ENCODE measurements at places on chromosomes 11 and 22.

DNA sequence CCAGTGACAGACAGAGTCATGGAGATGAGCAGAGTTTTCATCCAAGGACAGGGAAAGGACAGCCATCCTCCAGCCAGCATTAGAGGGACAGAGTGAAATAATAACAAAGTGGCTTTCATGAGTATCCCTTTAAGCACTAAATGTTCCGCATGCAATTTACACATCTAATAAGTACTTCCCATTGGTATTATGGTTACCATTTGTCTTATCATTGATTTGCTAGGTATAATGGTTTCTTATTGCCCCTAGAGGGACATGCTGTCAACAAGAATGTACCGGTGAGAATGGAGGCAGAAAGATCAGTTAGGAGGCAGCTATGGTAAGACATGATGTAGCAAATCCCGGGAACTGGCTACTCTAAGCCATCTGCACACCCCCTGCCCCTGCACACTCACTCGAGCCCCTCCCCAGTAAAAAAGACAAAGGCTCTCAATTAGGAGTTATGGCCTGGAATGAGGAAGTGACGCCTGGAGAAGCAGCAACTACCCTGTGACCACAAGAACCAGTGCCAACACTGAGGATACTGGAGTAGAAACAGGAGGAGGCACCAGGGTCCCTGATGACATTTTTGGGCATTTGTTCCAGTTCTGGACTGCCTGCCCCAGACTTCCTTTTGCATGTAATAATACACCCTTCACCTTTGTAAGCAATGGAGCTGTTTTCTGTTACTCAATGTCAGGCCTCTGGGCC is 30.2 kb upstream of the HMGXB4 start:
- DNase-seq, result no peak

DNA sequence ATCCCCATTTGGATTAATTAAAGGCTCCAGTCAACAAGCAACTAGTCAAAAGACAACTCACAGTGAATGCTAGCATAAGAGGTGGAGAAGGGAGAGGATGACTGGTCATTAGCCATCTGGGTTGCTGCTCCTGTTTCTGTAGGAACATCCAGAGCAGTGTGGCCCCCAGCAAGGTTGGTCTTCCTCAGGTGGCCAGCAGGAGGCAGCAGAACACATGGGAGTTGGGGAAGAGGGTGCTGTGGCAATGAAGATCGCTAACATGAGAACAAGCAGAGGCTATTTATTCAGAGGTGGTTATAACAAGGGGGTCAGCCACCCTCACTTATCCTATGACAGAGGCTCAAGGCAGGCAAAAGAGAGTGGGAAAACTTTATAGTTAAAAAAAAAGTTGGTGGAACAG is 21.3 kb downstream of the IZUMO1R start:
- peak; percentile 73 for DNase-seq

GRCh38 chr22:22521631-22522030 is 1.6 kb upstream of the ZNF280A start:
- DNase-seq, result no peak

GRCh38 chr22:36012332-36012731 is 16.3 kb downstream of the RBFOX2 start:
- no peak for DNase-seq

- no peak for DNase-seq
These were observed 374.8 kb downstream of the DYNC2H1 start for GRCh38 chr11:103483996-103484395.

Data from stimulated activated CD8-positive, alpha-beta memory T cell treated with anti-CD3 and anti-CD28 coated beads, Interleukin-4, amount 100 ng/mL, for 48 hours (primary cell).